Stimulated activated CD4-positive, alpha-beta T cell treated with anti-CD3 and anti-CD28 coated beads, Interleukin-4, amount 100 ng/mL, for 1 hour (primary cell): ENCODE measurements at places on chromosomes 16 and 17.

- DNase-seq, result no peak
Measured at GRCh38 chr17:45040459-45040858, 11.0 kb downstream of the DCAKD start.

- DNase-seq, result peak; percentile 31
Measured at GRCh38 chr16:30184891-30185682, 1.7 kb downstream of the CORO1A start.

DNA sequence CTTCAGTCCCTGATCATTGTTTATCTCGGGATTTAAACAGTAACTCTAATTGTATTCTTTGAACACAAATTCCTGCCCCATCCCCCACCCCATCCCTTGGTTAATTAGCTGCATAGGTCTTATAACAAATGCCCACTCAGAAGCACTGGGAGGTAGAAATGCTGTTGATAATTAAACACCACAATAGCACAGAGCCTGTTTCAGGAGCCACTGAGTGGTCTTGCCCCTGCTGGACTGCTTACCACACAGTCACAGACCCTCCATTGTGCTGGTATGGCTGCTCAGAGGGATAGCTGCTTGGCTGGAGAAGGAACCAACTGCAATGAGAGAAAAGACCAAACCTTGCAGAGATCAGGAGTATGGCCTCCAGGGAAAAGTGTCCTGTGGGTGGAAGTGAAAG lies 214.1 kb downstream of the ANKFN1 start:
- DNase-seq, result no peak

- DNase-seq, result peak; percentile 62
Measured at GRCh38 chr17:7929158-7930023, at the start of gene KCNAB3. Gene KCNAB3 (minus strand): TSS chr17:7929856. CDS start chr17:7929435, 421 bp downstream.

DNA sequence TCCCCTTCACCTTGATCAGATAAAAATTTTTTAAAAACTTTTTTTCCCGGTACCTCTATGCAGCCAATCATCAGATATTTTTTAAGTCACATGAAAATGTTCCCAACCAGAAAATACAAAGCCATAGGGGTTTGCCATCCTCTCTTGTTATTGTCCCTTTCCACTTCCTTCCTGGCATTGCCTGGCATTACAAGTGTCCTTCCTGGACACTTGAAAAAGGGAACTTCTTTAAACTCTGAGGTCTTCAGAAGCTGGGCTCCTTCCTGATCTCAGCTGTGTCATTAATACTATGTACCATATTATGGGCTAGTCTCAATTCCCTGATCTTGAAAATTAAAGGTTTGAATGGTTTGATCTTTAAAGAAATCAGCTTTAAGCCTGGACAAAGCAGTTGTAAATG lies 64.9 kb downstream of the TEX14 start:
- DNase-seq, result no peak

GRCh38 chr16:50365791-50366575 lies 2.8 kb downstream of the BRD7 start:
- no peak for DNase-seq

DNA sequence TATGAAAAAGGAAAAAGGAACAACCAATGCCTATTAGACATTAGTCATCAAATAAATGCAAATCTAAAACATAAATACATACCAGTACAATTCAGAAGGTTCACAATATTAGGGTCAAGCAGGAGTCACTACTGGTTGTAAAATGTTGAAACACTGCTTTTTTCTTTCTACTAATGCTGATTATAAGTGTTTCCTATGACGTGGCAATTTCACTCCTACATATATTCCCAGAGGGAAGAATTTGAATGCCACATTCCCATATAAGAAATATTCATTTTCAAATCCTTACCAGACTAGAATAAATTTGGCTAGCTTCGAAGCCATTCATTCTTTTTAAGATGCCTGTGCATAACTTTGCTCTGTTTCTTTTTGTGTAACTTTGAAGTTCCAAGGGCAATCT lies 2.6 kb upstream of the KRTAP9-2 start:
- DNase-seq, result no peak

- no peak for DNase-seq
Measured at GRCh38 chr17:55433629-55434422, 12.2 kb upstream of the MMD start.

- no peak for DNase-seq
Measured at GRCh38 chr17:49249292-49249794, 18.8 kb upstream of the PHOSPHO1 start.

DNA sequence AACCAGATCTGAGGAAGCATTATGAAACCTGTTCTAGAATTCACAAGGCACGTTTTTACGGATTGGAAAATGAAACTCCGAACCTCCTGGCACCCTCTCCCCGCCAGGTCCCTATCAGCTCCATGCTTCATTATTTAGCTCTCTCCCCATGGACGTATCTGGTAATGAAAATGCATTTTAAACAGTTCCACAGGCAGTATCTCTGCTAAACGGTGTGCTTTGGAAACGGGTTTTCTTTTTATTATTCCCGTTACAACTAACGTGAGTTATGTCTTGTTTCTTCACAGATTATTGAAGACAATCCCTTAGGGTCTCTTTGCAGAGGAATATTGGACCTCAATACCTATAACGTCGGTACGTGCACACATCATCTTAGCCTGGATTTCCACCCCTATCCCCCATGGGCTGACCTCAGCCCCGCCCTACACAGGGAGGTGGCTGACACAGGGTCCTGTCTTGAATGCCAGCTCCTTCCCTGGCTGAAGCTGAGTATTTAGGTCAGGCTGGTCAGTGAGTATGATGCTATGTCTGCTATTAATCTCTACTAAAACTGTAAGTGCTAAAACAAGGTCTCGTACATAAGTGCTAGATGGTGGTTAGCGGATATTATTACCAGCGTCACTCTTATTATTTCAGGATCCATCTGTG lies 82.9 kb downstream of the SDR42E1 start:
- DNase-seq, result no peak

DNA sequence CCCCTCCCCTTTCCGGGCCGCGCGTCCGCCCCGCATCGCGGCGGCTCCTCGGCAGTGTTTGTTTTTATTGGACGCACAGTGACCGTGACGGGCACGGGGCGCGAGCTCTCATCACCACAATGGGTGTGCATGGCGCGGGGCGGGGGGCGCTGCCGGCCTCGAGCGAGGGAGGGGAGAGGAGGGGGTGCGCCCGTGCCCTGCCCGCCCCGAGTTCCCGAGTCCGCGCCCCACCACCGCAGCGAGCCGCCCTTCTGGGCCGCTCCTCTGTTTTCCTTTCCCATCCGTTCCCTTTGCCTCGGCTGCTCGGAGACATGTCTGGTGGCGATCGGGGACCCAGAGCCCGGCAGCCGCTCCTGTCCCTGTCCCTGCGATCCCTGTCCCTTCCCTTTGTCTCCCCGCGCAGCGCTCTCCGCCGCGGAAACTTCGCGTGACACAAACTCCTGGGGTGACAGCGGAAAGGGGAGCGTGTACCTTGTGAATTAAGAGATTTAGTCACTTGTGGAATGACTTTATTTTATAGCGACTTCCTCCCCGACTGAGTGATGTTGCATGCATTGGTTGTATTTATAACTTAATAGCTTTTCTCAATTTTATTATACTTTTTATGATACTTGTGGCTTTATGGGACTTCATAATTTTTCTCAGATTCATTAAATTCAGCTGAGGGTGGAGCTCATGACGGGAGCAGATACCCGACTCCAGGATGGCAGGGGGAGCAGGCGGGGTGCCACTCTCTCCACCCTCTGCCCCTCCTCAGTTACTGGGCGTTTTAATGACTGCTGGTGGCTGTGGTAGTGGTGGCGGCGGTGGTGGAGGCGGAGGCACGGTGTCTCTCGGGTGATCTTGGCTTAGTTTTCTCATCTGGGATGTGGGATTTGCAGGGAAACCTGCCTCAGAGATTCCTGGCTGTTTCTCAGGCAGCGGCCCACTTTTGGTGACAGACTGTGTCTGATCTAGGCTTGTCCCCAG lies 40.8 kb downstream of the MRM1 start:
- no peak for DNase-seq

DNA sequence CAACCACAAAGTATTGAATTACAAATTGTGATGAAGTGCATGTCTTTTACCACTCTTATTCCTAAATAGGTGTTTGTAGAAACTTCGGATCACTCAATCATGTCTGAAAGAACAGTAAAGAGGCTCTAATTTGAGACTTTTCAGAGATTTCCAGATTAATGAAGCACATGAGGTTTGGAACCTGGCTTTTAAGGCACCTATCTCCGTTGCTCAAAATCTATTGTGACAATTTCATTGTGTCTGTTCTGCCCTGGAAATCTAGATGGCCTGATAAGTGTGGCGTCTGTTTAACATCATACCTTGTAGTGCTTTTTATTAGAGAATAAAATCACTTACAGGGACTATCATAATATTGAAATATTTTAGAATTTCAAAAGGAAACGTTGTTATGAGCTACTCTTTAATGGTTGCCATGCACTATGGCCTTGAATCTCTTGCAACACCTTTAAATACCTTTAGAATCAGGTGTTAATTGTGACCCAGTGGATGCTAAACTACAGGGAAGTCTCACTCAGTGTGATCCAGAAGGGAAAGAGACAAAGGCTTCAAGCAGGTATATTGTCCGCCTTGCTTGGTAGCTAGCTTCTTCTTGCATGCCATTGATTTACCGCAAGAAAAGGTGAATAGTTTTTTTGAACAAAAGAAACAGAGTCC lies 210.3 kb downstream of the CNTNAP4 start:
- no peak for DNase-seq

GRCh38 chr16:24228514-24228913 lies 27.6 kb upstream of the CACNG3 start:
- DNase-seq, result no peak

DNA sequence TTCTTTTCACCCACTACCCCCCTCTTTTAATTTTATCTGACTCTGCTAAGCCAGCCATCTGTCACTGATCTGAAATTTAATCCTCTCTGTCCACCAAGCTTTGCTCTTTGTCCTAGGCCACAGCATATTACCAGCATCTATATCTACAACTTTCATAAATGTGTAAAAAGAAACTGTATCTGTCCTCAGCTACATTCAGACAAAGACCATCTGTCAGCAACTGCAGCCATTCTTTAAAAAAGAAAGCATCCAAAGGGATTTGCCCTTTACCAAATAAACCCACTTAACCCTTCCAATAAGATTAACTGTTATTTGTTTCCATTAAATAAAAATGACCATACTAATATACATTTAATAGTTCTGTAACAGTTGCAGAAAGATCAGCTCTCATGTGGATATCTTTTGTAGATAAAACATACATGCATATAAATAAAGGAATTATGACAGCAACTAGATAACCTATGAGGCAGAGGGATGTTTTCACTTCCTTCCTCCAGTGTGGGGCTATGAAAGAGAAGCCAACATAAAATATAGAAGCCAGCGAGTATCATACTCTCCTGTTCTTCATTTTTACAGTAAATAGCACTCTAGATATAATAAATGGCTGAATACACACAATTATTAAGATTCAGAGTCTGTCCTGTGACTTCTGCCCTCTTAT lies 602.5 kb upstream of the SALL1 start:
- no peak for DNase-seq

DNA sequence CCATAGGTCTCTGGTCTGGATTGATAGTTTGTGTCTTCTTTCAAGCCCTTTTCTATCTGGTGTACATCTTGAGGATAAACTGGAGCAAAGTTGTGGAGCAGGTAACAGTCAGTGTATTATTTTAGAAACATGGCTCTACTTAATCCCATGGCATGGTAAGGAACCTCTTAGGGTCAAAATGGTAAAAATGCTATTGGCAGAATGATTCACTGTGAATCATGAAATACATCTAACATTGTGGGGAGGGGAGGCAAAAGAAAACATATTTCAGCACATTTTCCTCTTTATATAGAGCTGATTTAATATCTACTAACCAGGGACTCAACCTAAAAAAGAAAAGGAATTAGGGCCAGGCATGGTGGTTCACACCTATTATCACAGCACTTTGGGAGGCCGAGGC lies 17.9 kb upstream of the ALDH3A2 start:
- no peak for DNase-seq

DNA sequence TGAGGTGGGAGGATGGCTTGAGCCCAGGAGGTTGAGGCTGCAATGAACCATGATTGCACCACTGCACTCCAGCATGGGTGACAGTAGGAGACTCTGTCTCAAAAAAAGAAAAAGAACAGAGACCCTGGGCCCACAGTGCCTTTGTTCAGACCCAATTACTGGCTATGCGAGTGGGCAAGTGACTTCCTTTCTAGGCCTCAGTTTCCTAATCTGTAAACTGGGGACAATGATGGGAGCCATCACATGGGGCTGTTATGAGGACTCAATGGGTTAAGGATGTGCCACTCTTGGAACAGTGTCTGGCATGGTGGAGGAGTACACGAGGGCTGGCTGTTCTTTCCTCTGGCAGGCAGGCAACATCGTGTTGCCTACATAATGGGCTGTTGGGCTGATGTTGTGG lies 47.3 kb upstream of the NDRG4 start:
- DNase-seq, result no peak

GRCh38 chr17:55228683-55229192 lies 36.0 kb upstream of the HLF start:
- no peak for DNase-seq

- no peak for DNase-seq
Measured at GRCh38 chr16:71425746-71426068, 16.1 kb downstream of the TLE7 start.

GRCh38 chr17:6523330-6523729 lies 33.0 kb downstream of the PITPNM3 start:
- DNase-seq, result no peak

DNA sequence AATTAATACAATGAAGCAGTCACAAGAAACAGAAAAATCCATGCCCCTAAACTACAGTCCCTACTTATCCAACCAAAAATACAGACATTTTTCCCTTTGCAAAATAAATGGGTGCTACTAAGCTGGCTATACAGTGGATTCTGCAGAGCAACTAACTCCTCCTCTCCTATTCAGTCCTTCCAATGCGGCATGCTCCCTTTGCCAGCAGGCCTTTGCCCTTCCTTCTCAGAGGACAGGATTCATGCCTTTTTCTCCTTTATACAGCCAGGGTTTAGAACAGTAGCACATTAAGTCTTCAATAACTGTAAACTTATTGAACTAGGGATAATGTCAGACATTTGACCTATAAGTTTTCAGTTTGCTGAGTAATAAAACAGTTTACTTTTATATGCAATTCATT lies 70.2 kb downstream of the SMURF2 start:
- DNase-seq, result no peak

- DNase-seq, result no peak
Measured at GRCh38 chr17:64599827-64600226, 62.3 kb downstream of the SMURF2 start.

- peak; percentile 92 for DNase-seq
Measured at GRCh38 chr17:8185582-8186445, 4.2 kb downstream of the BORCS6 start.

GRCh38 chr16:35386619-35387018 lies 1927.2 kb downstream of the TP53TG3F start:
- no peak for DNase-seq

DNA sequence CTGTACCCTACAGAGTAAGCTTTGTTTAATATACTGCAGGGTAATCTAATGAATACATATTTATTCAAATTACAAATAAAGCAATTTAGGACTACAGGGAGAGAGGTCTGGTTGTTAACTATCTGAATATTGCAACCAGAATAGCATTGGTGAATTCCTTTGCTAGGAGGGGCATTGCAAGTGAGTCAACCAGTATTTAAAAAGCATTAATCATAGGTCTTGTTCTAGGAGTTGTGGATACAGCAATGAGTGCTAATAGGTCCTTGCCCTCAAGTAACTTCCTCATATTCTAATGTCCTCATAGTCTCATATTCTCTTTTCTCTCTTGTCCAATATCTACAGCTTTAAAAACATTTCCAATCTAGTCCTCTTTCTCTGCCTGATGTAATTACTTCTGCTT lies 531.4 kb downstream of the CDH11 start:
- DNase-seq, result no peak
